Progenitor cell of endocrine pancreas (in vitro differentiated cells): ENCODE measurements at places on chromosomes 1 and 21. TPM values are rescaled to one million over a fixed set of nuclear protein-coding genes. Genes with fewer than 3 reads are reported as not detected.

DYNLT4 gene
- total RNA-seq = 0.55 and 0.79 TPM in 2 replicates

CAPN8 gene
- total RNA-seq = 1.3 and 2.2 TPM in 2 replicates

GRCh38 chr1:3384407-3384806 is 70.1 kb upstream of the ARHGEF16 start:
- DNase-seq = no peak

DNA sequence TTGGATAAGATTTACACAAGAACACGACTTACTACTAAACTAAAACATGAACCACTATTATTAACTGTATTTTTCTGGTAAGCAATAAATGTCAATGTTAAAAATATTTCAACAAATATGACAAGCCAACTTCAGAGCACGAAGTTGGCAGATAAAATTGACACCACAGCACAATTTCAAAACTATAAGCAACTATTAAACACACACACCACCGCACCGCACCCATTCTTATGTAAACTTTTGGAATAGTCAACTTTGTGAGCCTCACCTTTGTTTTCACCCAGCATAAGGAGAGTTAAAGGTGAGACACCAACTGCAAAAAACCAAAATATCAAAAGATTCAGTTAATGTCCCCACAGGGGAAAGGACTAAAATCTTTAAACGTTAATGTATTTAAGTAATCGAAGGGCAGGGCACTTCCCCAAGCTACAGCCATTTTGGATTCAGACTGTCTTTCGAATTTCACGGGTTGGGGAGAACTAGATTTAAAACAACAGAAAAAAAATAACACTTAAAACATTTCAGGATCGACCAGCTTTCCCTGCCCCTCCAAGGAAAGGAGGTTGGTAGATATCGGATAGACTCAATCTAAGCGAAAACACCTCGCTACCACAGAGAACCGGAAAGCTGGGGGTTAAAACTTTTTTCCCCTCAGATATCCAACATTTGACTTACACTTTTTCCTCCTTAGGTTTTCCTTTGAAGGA is 872 bp downstream of the GPBP1L1 start:
- DNase-seq = no peak

DNA sequence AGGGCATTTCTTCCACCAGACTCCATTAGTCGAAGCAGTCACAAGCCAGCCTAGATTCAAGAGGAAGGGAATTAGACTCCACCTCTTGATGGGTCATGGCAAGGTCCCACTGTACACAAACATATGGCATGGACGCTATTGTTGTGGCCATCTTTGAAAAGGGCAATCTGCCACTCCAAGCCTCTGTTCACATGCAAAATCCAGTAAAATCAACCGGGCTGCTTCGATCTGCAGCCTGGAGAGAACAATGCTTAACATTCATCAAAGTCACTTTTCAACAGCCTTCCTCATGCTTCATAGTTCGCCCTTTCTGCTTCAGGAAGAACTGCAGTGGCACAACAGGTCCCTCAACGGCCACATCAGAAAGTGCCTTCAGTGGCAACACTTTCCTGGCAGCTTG is 28.0 kb upstream of the GJB5 start:
- DNase-seq = no peak

LCE1F gene
- total RNA-seq = not detected in 2 replicates

KRTAP10-2 gene
- total RNA-seq = not detected in 2 replicates

DNA sequence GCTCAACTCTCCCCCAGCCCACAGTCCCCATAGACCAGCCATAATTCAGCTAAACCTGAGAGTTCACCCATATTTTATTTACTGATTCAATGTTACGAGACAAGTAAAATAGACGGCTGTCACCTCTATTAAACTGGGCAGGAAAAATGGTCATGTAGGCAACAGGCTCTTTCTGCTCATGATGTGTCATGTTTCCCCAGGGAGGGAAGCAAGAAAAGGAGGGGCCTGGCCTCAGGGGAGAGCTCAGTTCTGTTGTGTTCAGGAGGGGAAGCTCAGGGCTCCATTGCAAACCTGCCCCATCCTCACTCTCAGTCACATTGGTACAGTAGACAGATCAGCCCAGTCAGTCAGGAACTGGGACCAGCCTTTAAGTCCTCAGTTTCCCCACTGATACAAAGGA is 12.8 kb downstream of the GRIK3 start:
- no peak for DNase-seq

- no peak for DNase-seq
Observed at GRCh38 chr1:6257541-6258069, 3.3 kb downstream of the GPR153 start.

DNA sequence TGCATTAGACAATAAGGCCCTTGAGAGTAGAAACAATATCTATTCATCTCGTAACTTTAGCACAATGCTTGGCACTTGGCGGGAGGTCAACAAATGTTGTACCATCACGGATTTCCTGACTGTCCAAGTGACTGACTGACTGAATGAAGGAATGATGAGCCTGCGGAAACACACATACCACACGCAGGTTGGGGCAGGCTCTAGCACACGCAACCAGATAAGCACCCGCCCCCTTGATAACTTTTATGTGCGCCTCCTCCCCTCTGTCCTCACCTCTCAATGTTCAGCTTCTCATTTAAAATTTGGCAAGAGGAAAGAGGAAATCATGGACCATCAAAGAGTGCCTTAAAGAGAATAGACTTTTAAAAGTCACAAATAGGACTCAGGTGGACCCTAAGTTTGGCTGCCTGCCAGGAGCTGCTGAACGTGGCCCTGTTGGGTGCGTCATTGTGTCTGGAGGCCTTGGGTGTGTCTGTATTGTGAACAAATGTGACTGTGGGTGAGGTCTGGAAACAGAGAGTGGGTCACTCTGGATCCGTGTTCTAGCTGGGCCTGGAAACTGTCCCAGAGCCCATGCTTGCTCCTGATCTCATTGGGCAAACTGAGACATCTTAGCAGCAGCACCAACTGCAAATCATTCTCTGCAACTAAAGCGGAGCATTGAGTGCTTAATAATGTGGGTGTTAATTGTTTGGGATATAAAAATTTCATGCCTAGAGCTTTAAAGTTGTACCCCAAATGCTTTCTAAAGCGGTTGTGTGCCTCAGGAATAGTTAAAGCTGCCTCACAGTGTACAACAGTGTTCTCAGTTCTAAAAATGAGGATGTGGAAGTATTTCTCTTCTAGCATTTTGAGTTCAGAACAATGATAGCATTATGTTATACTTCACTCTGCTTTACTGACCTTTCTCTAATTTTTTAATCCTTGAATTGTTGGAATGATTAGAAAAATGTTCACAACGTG is 47.6 kb upstream of the ABCG1 start:
- no peak for DNase-seq

DNA sequence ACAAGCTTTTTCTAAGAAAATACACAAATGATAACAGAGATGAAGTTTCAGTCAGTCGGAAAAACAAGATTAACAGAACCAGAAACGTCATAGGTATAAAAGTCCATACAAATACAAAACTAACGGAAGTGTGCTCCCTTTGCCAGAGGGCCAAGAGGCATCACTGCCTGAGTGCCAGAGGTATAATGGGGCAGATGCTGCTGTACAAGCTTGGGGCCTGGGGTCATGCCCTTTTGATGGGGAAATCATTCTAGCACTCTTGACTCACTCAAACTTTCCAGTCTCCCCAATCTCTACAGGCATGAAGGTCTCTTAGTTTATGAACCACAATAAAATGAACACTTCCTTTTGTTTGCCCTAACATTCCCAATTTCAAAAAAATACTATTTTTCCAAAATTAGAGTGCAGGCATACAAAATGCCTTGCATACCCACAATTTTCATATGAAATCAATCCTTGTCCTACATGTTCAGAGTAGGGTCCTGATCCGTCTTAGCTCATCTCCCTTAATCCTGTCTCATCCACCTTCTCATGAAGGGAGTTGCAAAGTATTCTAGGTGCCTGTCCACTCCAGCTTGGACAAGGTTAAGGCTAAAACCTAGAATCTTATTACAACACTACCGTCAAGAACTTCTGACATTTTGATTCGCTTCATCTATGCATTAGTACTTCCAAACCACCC is 1.5 kb downstream of the RPL22 start:
- no peak for DNase-seq

DNA sequence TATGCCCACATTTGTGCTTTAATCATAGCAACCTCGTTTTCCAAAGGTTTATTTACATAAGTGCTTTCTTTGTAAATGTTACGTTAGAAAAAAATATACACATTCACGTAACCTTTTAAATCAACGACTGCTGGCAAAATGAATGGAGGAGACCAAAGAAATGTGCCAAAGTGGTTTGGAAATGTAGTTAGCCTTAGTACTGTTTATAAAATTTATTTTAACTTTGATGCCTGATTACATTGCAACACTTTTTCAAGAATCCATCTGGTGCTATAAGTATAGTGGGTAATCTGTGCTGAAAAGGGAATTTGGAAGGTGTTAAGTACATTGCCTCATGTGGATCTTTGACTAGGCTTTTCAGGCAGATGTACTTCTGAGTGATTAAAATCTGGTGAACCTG is 108.9 kb downstream of the IFI44 start:
- DNase-seq = no peak

SLAMF9 gene
- not detected in 2 replicates for total RNA-seq

TMEM240 gene
- total RNA-seq = 5.1 and 6.6 TPM in 2 replicates

DNA sequence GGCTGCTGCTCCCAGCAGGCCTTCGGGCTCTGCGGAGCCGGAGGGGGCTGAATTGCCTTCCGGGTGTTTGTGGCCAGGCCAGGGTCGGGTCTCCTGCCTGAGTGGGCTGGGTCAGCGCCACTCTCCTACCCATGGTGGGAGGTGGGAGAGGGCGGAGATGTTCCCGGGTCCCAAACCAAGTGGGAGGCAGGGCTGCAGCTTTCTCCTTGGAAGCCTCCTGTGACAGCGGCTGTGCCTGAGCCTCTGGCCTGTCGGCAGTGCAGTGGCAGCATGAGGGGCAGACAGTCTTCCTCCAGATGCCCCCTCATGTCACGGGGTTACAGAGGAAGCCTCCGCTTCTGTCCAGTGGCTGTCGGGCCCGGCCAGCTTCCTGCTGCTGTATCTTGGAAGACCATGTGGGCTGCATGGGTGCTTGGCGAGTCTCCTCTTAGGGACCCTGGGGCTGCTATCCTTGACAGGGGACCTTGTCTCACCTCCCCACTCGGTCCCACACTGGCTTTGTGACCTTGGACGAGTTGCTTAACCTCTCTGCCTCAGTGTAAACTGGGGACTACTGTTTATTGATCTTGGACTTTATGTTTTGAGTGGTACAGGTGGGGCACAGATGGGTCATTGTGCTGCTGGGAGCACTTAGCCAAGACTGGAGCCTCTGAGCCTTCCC is 4.3 kb downstream of the SKI start:
- DNase-seq = no peak

- no peak for DNase-seq
Observed at GRCh38 chr1:201828217-201828819, 639 bp upstream of the IPO9 start.

GRCh38 chr1:24325587-24326449 is 6.7 kb downstream of the GRHL3 start:
- DNase-seq = no peak

NR1I3 gene
- total RNA-seq = not detected in 2 replicates

GRCh38 chr1:24964811-24965570 is 34.9 kb upstream of the RUNX3 start:
- no peak for DNase-seq

APP gene
- 611 and 631 TPM in 2 replicates for total RNA-seq

GRCh38 chr1:155186794-155187455 is 13.3 kb downstream of the TRIM46 start:
- DNase-seq = no peak

DNA sequence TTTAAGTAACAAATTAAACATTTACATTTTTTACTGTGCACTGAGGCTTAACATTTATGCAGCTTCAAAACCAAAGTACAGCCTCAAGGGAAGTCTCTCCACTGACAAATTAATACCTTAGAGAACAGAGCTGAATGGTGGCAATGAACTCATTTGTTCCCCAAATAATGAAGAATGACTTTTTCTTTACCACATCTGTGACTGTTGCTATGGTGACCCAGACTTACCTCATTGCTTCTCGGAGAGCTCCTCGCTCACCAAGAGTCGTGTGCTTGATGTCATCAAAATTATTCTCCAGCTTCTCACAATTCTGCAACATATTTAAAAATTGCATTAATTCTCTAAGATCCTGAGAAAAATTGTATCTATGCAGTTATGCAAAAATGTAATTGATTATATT is 92.9 kb downstream of the DPYD start:
- DNase-seq = no peak

DNA sequence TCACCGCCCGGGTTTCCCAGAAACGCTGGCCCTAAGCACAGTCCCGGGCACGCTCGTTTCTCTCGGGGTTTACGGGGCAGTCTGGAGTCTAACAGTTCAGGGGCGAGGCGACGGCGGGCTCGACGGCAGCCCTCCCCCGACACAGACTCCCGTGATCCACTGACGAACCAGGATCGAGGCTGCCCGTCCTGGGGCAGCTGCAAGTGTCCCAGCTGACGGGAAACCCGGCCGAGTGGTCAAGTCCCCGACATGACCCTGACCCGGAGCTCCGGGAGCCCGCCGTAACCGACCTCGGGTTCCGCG is 494 bp downstream of the UBE2J2 start:
- no peak for DNase-seq

DNA sequence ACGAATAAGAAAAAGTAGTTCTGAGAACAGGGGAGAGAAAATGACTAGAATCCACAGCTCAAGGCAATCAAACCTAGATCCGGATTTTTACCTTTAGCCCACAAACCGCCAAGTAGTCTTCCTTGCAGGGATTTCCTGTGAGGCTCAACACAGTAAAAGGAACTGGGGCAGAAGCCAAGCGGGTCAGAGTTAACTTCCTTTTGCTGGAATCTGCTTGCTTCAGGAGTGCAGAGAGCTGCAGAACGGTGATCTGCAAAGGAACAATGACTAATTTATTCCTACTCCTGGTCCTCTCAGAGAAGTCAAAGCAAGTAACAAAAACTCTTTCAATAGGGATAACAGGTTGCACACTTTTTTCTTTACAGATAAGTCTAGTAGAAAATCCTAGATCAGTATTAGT is 53.4 kb downstream of the UBR4 start:
- no peak for DNase-seq

DNA sequence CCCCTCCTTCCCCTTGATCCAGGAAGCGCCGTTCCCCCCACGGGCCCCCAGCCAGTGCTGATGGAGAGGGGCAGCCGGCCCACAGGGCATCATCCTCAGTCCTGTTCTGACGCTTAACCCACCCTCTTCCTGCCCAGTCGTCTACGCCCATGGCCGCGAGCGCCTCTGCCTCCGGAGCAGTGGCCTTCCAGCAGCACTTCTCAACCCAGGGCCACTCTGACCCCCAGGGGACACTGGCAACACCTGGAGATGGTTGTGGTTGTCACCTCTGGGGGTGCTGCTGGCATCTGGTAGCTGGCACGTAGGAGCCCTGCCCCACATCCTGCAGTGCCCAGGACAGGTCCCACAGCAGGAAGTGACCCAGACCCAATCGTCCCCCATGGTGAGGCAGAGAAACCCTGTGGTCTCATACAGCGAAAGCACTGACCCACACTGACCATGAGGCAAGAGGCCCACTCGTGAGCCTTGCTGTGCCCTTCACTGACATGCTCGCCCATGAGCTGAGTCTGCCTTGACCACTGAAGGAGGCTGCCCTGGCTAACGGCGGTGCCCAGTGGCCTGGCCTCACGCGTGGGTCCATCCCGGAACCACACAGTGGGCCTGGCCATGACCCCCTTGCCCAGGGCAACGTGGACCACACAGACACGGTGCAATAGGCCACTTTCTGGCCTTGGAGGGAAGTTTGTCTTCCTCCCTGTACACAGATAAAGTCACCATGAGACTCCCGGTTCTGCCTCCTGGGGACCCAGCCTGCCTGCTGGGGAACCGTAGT is 96.8 kb upstream of the ARHGEF16 start:
- DNase-seq = no peak
